ENCODE measurements at places on chromosomes 1 and 21.

DNA sequence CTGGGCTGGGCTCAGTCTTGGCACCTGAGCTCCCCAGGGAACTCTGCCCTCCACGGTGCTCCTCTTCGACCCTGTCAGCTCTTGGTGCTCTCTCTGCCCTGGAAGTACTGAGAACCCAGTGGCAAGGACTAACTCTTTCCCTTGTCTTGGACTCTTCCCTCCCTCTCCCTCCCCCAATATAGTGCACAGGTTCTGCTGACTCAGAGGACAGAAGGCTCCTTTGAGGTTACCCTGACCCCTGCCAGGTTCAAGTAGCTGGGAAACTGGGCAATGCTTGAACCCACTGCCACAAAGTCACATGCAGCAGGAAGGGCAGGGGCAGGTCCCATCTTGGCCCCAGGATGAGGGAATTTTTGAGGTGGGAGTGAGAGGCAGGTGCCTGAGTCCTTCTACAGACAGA, 20.3 kb downstream of the KCNQ4 start:
- DNase-seq: no peak

GRCh38 chr1:20355828-20356735, 65.4 kb downstream of the VWA5B1 start:
- no peak for DNase-seq

DNA sequence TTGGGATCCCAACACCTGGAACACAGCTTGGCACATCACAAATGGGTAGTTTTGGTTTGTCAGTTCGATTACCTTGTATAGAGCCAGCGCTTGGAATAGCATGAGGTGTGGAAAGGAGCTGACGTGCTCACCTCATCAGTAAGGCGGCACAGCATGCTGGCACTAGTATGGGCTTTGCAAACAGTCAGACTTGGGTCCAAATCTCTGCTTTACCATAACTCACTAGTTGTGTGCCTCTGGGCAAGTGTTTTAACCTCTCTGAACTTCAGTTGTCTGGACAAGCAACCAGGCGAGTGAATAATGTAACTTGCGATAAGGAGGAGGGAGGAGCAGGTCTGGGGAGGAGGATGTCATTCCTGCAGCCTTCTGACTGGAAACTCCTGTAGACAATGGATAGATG, 26.3 kb upstream of the NEK2 start:
- DNase-seq: no peak

- no peak for DNase-seq
Observed at GRCh38 chr1:110718452-110718851, 43.7 kb upstream of the KCNA3 start.

GRCh38 chr1:60891765-60892164, 190.6 kb upstream of the NFIA start:
- DNase-seq: no peak
